IMR-90 (cell line): ENCODE measurements at places on chromosomes 16 and 17.

DNA sequence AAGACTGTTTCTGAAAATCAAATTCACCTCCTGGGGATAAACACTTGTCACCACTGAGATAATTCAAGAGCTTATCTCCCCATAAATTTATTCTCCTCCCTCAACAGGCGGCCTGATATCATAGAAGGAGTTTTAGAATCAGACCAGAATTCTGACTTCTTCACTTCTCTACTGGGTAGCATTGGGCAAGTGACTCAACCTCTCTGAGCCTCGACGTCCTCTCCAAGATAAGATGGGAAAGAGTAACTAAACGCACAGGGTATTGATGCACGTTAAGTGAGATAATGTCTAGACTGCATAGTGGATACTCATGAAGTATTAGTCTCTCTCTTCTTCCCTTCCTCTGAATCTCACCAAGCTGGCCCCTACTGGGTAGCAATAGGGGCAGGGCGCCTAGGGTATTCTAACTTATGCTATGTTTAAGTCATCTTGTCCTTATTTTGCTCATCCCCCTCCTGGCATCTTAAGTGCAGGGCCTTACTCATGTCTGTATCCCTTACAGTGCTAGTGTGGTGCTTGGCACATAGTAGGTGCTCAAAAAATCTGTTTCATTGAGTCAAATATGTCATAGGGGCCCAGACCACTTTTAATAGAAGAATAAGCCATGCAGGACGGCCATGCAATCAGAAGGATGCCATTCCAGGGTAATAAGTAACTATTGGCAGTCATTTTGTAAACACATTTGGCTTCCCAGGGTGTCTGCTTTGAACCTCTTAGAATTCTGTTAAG, 476.4 kb upstream of the CCL2 start:
- no peak for DNase-seq

DNA sequence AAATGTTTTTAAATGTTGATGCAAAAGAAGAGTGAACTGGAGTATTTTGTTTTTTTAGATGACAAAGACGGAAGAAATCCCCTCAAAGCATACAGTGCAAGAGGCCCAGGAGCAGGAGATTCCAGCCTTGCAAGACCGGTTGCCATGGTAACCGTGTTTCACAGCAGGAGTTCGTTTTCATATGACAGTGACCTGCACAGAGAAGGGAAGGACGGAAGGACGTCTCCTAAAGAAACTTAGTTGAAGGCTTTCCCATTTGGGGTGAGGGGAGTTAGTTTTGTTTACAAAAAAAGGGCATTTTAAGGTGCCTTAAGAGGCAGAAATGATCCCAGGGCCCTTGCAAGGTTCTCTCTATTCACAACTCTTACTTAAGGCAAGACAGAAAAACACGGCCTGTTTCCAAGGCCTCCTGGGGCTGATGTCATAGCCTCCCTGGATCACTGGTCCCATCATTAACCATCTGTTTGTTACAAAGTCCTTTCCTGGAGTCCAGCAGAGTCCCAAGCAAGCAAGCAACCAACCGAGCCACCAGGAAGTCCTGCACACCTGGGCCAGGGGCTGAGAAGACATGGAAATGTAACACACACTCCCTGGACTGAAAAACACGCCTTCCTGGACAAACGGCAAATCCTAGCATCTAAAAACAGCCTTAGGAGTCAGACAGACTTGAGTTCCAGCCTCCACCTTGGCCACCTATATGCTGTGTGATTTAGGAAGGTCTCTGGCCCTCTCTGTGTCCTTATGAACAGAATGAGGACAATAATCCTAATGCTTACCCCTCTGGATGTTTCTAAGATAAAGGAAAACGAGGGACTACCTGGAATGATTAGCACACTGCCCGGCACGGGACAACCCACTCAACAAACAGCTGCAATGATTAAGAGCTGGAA, 30.3 kb upstream of the RPH3AL start:
- peak; percentile 87 for DNase-seq

GRCh38 chr17:11598274-11599221, at the start of gene DNAH9:
DNAH9 (plus strand) TSS chr17:11598470; CDS start chr17:11598499, 29 bp downstream.
- DNase-seq: no peak

DNA sequence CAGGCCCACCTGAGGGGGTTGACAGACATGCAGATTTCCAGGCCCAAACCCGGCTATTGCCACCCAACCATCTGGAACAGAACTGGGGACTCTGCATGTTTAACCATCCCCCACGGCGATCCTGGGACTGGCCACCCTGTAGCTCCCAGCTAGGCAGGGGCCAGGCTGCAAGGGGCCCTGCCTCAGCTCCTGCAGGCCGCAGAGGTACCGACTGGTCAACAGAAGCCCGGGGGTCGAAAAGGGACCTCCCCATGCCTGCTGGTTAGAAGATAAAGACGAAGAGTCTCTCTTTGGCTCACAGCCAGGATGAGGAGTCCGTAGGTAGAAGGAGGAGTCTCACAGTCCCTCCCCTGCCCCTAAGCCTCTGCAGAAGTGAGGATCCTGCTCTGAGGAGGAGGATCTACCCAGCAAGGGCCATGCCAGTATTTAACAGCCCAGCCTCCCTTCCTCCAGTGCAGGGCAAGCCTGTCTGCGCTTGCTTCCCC, 223.4 kb upstream of the TNRC6C start:
- no peak for DNase-seq

GRCh38 chr16:67021321-67021720, 7.6 kb upstream of the CBFB start:
- no peak for DNase-seq

DNA sequence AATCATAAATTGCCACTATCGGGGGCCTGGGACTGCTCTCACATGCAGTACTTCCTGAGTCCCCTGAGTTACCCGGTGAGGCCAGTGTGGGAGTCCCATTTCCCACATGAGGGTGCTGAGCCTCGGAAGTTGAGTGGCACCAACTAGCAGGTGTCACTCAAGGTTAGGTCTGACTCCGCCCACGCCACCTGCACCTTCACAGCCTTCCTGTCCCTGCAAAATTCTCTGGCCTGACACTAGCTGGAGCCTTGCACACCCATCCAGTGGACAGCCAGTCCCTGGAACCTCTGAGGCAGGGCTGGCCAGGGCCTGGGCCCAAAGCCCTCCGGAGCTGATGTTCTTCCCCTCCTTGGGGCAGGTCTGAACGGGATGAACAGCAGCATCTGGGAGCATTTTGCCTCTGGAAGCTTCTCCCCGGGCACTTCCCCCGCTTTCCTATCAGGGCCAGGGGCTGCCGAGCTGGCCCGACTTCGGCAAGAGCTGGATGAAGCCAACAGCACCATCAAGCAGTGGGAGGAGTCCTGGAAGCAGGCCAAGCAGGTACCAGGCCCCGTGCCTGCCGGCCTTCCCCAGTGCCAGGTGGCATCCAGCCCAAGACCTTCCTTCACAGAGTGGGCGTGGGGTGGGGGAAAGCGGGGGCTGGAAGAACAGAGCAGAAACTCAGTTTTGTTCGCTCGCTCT, 21.9 kb downstream of the UNC13D start:
- no peak for DNase-seq
